ENCODE measurements at places on chromosomes 3 and 15. TPM values are rescaled to one million over a fixed set of nuclear protein-coding genes. Genes with fewer than 3 reads are reported as not detected.

DNA sequence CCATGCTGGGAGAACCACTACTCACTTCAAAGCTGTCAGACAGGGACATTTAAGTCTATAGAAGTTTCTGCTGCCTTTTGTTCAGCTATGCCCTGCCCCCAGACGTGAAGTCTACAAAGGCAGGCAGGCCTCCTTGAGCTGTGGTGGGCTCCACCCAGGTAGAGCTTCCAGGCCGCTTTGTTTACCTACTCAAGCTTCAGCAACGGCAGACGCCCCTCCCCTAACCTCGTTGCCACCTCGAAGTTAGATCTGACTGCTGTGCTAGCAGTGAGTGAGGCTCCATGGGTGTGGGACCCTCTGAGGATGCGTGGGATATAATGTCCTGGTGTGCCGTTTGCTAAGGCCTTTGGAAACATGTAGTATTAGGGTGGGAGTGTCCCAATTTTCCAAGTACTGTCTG lies 276.7 kb downstream of the ZIC4 start:
- no peak for DNase-seq
- no peaks in the 10 kb centered on the region for H3K4me1 ChIP-seq
- H3K27ac ChIP-seq: no peak overlapping the region
- H3K36me3 ChIP-seq: no peaks in the 10 kb centered on the region

- DNase-seq: no peak
- no peaks in the 10 kb centered on the region for H3K27me3 ChIP-seq
- no peaks in the 10 kb centered on the region for H3K4me1 ChIP-seq
These were observed 32.4 kb downstream of the PEAK1 start for GRCh38 chr15:77387365-77388105.

DNA sequence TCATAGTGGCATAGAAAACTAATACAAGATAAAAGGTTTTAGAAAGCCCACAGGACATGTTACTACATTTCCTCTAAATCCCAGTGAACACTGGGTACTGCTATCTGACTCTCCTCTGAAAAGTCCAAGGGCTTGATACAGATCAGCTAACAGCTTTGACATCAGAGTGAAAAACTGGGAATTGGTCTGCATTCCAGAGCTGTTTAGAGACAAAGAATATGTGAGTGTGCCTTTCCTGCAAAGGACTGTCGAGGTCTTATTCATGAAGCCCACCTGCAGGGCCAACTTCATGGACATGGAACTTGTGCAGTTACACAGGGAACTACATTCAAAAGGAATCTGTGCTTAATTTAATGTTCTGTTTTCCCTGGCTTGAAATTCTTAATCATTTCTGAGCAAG lies 5.2 kb upstream of the TMCO5A start:
- no peaks in the 10 kb centered on the region for H3K36me3 ChIP-seq
- H3K27me3 ChIP-seq: no peaks in the 10 kb centered on the region
- DNase-seq: no peak

- H3K36me3 ChIP-seq: no peaks in the 10 kb centered on the region
- H3K4me3 ChIP-seq: no peak overlapping the region
- DNase-seq: no peak
These were observed 8.9 kb upstream of the IDH3A start for GRCh38 chr15:78140292-78140691.

- no peaks in the 10 kb centered on the region for H3K4me1 ChIP-seq
- no peak for DNase-seq
- no peaks in the 10 kb centered on the region for H3K36me3 ChIP-seq
- no peak overlapping the region for H3K27ac ChIP-seq
- H3K27me3 ChIP-seq: no peaks in the 10 kb centered on the region
These were observed 1180.6 kb upstream of the GBE1 start for GRCh38 chr3:82942041-82942440.

DNA sequence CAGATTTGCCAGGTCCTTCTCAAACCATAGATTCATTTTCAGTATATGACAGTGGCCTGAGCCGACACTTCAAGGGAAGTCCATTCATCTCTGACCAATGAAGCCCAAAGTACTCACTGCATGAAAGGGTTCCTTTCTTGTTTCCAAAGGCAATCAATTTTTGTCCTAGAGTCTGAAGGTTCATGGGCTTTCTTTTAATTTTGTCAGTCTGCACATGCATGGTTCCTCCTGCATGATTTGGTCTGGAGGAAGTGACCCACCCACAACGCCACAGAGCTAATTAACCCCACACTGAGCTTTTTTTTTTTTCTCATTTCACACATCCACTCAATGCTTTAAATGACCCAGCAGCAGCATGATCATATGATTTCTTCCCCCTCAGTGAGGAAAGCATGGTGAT lies 216.4 kb downstream of the TIGIT start:
- DNase-seq: no peak
- no peaks in the 10 kb centered on the region for H3K27me3 ChIP-seq
- H3K4me3 ChIP-seq: no peak overlapping the region
- no peak overlapping the region for H3K27ac ChIP-seq

DNA sequence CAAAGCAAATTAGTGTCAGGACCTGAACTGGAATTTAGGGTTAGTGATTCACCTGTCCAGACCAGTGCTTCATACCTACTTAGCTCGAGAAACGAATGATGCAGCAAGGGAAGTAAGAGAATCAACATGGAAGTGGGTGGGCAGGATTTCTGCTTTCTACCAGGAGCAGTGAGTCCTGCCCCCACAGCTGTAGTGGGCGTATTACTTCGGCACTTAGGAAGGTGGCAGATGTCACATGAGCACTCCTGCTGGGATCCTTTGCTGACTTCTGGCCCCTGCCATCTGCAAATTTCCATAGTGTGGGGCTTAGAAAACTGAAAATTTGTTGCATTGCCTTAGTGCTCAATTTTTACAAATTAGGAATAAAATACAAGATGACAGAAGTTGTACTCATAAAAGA lies 31.2 kb downstream of the RYR3 start:
- no peaks in the 10 kb centered on the region for H3K27me3 ChIP-seq
- no peak overlapping the region for H3K27ac ChIP-seq
- no peaks in the 10 kb centered on the region for H3K4me1 ChIP-seq
- no peaks in the 10 kb centered on the region for H3K36me3 ChIP-seq
- no peak for DNase-seq
- H3K4me3 ChIP-seq: no peak overlapping the region

The P2RY14 gene
- total RNA-seq: 1.8 TPM

DNA sequence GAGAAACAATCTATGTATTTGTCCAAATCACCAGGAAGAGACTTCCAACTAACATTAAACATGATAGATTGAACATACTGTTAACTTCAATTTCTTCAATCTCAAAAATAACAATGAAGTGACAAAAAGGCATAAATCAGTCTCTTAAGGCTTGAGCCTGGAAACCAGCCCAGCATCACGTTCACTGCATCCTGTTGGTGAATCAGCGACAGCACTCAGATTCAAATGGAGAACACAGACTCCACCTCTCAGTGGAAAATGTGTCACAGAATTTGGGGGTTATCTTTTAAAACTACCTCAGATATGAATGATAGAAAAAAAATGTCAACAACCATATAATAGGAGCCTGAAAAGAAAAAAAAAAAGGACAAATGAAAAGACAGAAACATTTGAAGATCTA lies 212.0 kb downstream of the MINAR1 start:
- H3K4me1 ChIP-seq: no peaks in the 10 kb centered on the region
- H3K27ac ChIP-seq: no peak overlapping the region
- DNase-seq: no peak
- H3K36me3 ChIP-seq: no peaks in the 10 kb centered on the region
- H3K27me3 ChIP-seq: no peaks in the 10 kb centered on the region
- H3K4me3 ChIP-seq: no peak overlapping the region

GRCh38 chr3:11457135-11457534 lies 184.9 kb downstream of the ATG7 start:
- H3K27ac ChIP-seq: no peak overlapping the region
- no peak overlapping the region for H3K4me3 ChIP-seq
- H3K27me3 ChIP-seq: no peaks in the 10 kb centered on the region
- no peak for DNase-seq
- no peaks in the 10 kb centered on the region for H3K36me3 ChIP-seq
- H3K4me1 ChIP-seq: no peaks in the 10 kb centered on the region

GRCh38 chr3:134892761-134893160 lies 97.7 kb downstream of the EPHB1 start:
- H3K27ac ChIP-seq: no peak overlapping the region
- no peaks in the 10 kb centered on the region for H3K36me3 ChIP-seq
- H3K4me1 ChIP-seq: no peaks in the 10 kb centered on the region
- no peak for DNase-seq
- no peak overlapping the region for H3K4me3 ChIP-seq

DNA sequence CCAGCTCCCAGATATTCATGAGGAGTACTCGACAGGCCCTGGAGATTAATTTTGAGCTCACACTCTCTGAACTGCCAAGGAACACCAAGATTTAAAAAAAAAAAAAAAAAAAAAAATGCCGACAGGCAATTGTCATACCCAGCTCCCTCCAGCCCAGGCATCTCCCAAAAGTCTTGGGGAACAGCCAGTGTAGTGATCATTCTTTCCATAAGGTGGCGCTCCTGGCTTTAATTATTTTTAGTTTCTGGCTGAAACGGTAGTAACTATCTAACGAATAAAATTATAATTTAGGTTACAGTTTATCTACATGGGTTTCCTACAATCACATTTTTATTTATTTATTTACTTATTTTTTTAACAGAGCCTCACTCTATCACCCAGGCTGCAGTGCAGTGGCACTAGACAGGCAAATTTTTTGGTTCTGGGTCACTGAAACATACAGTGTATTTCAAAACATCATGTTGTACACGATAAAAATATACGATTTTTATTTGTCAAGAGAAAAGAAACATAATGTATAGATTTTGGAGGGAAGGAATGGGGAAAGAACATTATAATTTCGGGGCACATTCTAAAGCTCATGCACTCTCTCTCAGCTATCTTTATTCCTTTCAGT lies 157.3 kb downstream of the ADAMTS9 start:
- H3K4me3 ChIP-seq: no peak overlapping the region
- H3K27ac ChIP-seq: no peak overlapping the region
- DNase-seq: peak; percentile 75
- H3K27me3 ChIP-seq: no peaks in the 10 kb centered on the region
- H3K4me1 ChIP-seq: peaks cover 10% of the 10 kb centered on the region

- H3K27me3 ChIP-seq: no peaks in the 10 kb centered on the region
- no peaks in the 10 kb centered on the region for H3K36me3 ChIP-seq
- H3K27ac ChIP-seq: no peak overlapping the region
- H3K4me1 ChIP-seq: no peaks in the 10 kb centered on the region
- no peak for DNase-seq
These were observed 114.0 kb upstream of the ALDH1A3 start for GRCh38 chr15:100765467-100766241.

The MBNL1 gene
- 195 TPM for total RNA-seq

DNA sequence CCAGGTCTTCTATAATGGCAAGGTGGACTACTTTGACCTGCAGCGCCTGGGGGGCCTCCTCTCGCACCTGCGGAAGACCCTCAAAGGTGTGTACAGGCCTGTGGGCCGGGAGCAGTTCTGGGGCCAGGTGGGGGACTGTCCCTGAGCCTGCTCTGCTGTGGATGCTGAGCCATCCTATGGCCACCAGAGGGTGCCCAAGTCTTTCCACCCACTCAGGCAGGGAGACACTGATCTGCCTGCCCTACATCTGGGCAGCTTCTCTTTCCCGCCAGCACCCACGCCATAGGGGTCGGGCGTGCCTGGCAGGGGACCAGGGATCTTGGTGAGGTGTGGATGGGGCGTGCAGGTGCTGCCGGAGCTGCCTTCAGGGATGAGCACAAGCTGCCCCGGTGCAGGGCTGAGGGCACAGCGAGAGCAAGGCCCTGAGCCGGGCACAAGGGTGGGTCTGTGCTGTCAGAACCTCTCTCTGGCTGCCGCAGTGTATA lies 14.1 kb downstream of the RNF123 start:
- no peak overlapping the region for H3K4me3 ChIP-seq
- DNase-seq: peak; percentile 62
- no peak overlapping the region for H3K27ac ChIP-seq

GRCh38 chr3:186596568-186597287 lies 16.1 kb upstream of the AHSG start:
- peak; percentile 70 for DNase-seq
- no peaks in the 10 kb centered on the region for H3K27me3 ChIP-seq
- peaks cover 3% of the 10 kb centered on the region for H3K4me1 ChIP-seq
- no peak overlapping the region for H3K4me3 ChIP-seq

GRCh38 chr3:197256836-197257444 lies 41.5 kb downstream of the DLG1 start:
- H3K36me3 ChIP-seq: no peaks in the 10 kb centered on the region
- peaks cover 25% of the 10 kb centered on the region for H3K4me1 ChIP-seq
- no peak overlapping the region for H3K4me3 ChIP-seq
- H3K27ac ChIP-seq: no peak overlapping the region

- DNase-seq: no peak
- no peaks in the 10 kb centered on the region for H3K36me3 ChIP-seq
- H3K27me3 ChIP-seq: no peaks in the 10 kb centered on the region
- H3K27ac ChIP-seq: no peak overlapping the region
These were observed 928.5 kb upstream of the ROBO1 start for GRCh38 chr3:80696280-80696679.

The NDN gene
- total RNA-seq: 45.0 TPM

DNA sequence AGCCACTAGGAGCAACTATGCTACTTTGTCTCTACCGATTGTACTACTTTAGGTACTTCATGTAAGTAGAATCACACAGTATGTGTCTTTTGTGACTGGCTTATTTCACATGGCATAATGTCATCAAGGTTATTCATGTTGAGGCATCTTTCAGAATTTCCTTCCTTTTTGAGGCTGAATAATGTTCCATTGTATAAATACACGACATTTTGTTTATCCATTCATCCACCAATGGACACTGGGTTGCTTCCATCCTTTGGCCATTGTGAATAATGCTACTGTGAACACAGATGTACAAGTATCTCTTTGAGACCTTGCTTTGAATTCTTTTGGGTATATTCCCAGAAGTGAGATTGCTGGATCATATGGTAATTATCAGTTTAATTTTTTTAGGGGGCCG lies 29.2 kb downstream of the MYO5A start:
- no peaks in the 10 kb centered on the region for H3K36me3 ChIP-seq
- no peaks in the 10 kb centered on the region for H3K4me1 ChIP-seq
- no peak for DNase-seq
- H3K27ac ChIP-seq: no peak overlapping the region
